ENCODE measurements at places on chromosomes 7 and 10. TPM values are rescaled to one million over a fixed set of nuclear protein-coding genes. Genes with fewer than 3 reads are reported as not detected.

The STEAP4 gene
- not detected for total RNA-seq

The AZGP1 gene
- total RNA-seq, result not detected

DNA sequence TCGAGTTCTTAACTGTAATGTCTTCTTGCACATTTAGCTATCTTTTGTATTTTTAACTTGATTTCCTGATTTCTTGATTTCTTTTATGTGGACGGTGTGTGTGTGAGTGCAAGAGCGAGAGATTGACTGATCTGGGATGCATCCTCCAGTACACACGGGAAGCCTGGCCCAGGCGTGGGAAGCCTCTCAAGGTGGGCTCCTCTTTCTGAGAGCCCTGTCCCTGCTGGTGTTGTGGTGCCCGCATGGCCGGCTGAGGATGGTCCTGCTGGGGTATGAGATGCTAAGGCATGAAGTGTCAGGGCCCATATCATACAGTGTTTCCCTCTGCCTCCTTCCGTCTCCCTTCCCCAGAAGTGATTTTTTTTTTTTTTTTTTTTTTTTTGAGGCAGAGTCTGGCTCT is 130.8 kb upstream of the TCERG1L start:
- no peaks in the 10 kb centered on the region for H3K36me3 ChIP-seq
- no peak overlapping the region for H3K4me3 ChIP-seq
- no peaks in the 10 kb centered on the region for H3K4me1 ChIP-seq
- peaks cover 6% of the 10 kb centered on the region for H3K27me3 ChIP-seq
- no peak for DNase-seq
- no peak overlapping the region for H3K27ac ChIP-seq

GRCh38 chr10:105681051-105681450 is 1040.0 kb downstream of the SORCS3 start:
- H3K27me3 ChIP-seq, result peaks cover 6% of the 10 kb centered on the region
- H3K27ac ChIP-seq, result no peak overlapping the region
- no peaks in the 10 kb centered on the region for H3K4me1 ChIP-seq

The BMS1 gene
- 21.4 TPM for total RNA-seq
